MG63 (cell line): ENCODE measurements at places on chromosomes 5 and 9. TPM values are rescaled to one million over a fixed set of nuclear protein-coding genes. Genes with fewer than 3 reads are reported as not detected.

SPRY4 gene
- 3.9 and 5.5 TPM in 2 replicates for total RNA-seq

STK32A gene
- total RNA-seq, result not detected in 2 replicates

SCGB3A1 gene
- total RNA-seq, result not detected in 2 replicates

DPYSL3 gene
- 84.1 and 90.7 TPM in 2 replicates for total RNA-seq

- DNase-seq, result no peak
Observed at GRCh38 chr5:53590759-53591158, 30.3 kb downstream of the NDUFS4 start.

DNA sequence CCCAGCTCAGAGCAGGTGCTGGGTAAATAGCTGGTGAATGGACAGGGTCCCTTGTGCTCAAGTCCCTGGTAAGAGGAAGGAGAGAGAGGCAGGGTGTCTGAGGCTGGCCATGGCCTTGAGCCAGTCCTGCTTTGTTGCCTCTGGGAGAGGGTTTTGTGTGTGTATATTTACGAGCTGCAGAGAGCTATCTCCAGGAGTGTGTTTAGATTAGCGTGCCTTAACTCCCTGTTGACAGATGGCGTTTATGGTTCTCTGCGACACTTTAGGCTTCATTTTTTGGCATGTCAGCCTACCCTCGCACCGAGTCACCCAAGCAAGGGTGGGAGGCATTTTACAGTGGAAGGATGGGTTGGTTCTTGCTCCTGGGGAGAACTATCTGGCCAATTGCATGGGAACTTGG lies 22.2 kb downstream of the HMCN2 start:
- DNase-seq, result no peak

DNA sequence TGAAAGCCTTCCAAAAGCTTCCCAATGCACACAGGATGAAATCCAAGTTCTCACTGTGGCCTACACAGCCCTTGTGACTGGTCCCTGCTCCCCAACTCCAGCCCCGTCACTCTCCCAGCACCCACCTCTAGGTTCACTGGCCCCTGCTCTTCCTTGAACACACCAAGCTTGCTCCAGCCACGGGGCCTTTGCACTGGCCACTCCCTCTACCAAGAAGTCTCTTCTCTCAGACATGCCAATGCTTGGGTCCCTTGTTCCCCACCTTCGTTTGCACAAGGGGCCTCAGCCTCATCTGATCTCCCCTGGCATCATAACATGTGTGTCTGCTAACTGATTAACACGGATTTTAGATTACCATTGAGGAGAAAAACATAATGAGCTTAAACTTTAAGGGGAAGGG lies 56.0 kb downstream of the ROR2 start:
- DNase-seq, result no peak

- no peak for DNase-seq
Observed at GRCh38 chr5:76269259-76269931, 133.7 kb upstream of the IQGAP2 start.

DNA sequence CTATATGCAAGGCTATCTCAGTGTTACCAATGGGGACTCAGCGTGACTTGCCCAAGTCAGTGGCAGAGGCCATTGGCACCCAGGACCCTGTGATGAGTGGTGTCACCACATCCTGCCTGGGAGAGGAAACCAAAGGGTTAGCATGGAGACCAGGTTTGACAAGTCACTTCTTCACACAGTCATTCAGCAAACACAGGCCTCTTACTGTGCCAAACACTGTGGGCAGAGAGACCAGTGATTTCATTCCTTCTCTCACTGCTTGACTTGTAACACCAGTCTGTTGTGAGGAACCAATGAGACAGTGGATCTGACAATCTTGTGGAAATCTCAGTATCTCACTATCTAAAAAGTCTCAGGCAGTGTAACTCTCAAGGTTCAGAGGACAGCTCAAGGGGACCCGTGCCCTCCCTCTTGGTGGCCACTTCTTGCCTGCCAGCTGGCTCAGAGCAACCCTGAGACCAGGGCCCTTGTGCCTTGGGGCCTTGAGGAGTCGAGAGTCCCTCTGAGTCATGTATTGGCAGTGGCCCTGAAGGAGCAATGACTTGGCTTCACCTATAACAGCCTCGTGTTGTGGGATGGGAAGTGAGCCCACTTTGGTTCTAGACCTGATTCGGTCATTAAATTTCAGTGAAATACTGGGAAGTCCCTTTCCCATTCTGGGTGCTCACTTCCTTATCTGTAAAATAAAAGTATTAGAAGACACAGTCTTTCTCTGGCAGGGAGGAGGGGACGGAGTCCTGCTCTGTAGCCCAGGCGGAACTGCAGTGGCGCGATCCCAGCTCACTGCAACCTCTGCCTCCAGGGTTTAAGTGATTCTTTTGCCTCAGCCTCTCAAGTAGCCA lies 1.6 kb downstream of the FABP6 start:
- peak; percentile 94 for DNase-seq

GRCh38 chr9:108180541-108180940 lies 675.2 kb downstream of the ACTL7B start:
- DNase-seq, result no peak

DNA sequence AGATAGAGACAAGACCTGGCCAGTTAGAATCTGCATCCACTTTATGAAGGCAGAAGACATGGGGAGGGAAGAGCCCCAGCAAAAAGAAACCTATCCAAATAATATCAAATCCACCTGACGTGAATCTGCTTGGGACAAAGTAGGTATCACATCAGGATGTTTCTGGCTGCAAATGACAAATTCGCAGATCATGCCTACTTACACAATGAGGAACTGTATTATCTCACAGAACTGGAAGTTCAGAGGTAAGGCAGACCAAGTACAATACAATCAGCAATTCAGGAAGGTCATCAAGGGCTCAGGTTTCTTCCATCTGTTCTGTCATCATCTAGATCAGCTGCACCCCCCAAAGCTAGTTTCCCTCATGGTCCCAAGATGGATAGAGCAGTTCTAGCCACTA lies 13.2 kb upstream of the NR4A3 start:
- DNase-seq, result no peak

DNA sequence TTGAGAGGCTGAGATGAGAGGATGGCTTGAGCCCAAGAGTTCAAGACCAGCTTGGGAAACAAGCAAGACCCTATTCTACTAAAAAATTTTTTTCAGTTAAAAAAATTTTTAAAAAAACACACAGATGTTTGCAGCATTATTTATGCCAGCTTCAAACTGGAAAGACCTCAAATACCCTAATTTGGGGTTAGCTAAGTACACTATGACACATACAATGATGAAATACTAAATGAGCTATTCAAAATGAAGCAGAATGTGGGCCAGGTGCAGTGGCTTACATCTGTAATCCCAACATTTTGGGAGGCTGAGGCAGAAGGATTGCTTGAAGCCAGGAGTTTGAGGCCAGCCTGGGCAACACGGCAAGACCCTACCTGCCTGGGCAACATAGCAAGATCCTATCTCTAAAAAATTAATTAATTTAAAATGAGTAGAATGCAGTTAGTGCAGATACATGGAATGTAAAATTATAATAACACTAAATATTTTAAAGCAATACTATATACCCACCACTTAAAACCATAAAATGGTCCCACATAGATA lies 44.9 kb downstream of the LHFPL2 start:
- no peak for DNase-seq
